Activated CD4-positive, alpha-beta T cell treated with anti-CD3 and anti-CD28 coated beads, Interleukin-2, amount 10 ng/mL, durations not matched to agents 7 days and 5 days (primary cell): ENCODE measurements at places on chromosomes 5 and 9.
A peak's percentile ranks its signal among the peaks of the same experiment; 100 is the strongest.

- DNase-seq = peak; percentile 51
Observed at GRCh38 chr9:96317335-96317980, 15.5 kb upstream of the HSD17B3 start.

DNA sequence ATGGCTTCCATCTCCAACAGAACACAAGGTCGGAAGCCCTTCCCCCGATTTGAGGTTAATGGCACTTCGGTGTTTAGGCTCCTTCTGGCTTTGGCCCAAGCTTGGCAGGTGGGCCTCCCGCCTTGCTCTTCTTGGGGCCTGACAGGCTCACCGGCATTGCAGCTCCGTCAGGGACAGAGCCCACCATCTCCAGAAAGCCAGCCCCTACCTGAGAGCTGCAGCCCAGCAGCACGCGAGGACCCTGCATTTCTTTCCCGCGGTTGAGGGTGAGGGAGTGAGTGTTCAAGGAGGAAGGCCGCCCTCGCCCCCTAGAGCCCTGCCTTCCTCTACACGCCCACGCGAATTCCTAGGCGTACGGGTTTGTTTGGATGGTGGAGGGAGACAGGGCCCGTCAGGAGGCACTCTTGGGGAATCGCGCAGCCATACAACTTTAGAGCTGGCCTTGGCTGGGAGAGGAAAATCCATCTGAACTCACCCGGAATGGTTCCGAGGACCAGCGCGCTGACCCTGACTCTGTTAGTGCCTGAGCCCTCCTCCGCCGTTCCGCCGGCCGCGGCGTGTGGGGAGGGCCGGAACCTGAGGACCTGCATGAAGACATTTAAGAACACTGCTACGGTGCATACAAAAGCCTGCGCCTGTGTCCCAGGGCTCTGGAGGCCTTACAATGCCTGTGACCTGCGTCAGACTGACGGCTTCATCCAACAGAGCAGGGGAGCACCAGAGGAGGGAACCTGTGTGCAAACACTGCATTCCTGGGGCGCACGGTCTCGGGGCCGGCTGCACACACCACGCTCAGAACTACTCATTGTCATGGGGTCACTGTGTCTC lies 73.8 kb downstream of the MRPL36 start:
- DNase-seq = peak; percentile 3

- DNase-seq = no peak
Observed at GRCh38 chr5:17221843-17222636, 4.6 kb downstream of the BASP1 start.

GRCh38 chr5:170286386-170286925 lies 11.1 kb downstream of the LCP2 start:
- DNase-seq = no peak

DNA sequence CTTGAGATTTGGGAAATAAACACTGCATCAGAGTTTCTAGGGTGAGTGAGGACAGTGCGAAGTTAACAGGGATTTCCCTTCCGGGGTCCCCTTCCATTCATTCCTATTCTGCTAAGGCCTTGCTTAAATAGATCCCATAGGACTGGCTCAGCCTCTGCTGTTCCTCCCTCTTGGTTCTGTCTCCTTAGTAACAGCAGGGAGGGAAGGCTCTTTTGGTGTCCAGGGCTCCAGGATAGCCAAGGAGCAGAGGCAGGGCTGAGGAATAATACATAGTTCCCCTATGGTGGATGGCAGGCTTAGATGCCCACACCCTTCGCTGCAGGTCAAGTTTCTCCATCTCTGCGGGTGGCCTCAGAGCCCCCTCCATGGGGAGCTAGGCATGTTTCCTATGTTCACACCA lies 591.7 kb downstream of the ACTL7B start:
- DNase-seq = no peak

DNA sequence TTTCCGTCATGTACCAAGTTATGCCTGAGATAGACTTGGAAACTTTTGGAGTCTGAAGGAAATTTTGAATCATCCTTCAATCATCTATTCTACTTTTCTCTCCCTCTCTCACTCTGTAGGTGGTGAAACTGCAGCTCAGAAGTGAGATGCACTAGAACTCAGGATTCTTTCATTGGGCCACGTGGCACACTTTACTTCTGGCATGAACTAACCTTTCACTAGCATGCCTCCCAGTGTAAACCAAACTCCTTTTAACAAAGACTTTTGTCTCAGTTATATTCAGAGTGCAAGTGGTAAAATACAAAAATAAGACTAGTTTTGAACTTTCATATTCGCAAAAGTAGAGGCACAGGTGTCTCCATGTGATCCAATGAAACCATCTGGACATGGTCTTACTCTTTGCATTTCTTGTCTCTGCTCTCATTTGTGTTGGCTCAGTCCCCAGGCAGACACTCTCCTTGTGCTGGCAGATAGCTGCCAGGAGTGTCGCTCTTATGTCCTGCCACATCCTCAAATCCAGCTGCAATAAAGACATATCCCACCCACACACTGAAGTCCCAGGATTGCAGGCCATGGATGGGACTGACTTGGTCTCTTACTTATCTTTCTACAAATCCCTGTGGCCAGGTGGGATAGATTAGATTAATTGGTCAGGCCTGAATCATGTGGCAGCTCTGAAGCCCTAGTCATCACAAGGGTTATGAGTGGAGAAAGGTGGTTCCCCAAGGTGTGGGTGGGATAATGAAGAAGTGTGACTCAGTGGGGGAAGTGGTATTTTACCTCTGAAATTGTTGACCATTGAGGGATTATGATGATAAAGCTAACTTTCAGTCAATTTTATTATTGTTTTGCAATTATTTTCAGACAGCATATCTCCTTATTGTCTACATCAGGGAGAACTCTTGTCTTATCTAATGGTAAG lies 267.5 kb downstream of the GABRB2 start:
- DNase-seq = no peak

DNA sequence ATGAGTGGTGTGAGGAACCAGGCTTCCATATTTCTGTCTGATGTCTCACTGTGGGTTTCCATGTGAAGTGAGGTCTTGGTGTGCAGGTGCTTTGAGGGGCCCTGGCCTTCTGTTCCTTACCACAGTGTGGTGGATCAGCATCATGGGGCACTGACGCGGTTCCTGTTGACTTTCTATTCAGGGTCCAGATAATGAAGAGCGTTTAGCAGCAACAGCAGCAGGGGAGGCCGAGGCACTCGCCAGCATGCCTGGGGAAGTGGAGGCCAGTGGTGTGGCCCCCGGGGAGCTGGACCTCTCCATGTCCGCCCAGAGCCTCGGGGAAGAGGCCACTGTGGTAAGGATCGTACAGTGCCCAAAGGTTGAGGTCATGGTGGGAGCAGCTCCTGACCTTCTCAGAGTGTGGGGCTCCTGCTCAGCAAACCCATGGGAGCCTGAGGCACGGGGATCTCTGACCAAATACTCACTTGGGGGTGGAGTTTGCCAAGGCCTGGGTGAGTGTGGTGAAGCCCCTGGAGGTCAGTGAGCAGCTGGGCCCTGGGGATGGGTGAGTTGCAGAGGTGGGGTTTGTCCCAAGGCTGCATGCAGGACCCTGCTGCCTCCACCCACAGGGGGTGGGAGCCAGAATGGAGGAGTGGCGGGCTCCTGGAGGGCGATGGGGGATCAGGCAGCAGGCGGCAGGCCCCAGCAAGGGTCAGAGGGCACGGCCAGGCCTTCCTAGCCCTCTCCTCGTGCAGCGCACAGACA lies 61.2 kb downstream of the COL15A1 start:
- no peak for DNase-seq

DNA sequence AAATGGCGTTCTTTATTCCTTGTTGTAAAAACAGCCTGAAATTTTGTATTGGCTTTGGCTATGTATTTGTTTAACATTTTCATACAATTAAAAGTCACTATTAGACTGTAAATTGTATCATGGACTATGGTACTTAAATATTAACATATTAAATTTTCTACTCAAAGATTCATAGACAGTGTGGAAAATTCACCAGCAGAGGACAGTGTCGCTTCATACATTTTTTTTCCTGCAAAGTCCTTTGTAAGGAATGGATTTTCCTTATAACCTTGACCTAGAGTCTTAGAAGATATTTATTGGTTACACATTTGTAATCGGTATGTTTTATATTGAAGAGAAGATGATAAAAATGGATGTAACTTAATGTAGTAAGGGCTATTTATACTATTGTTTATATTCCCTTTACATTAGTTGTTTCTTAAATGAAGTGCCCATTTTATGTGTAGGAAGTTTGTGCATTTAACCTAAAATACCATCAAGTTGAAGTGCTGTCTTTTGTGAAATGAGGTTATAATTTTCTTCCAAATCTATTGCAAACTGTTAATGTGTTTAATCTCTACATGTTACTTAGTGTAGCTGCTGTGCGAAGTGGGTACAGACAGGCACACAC lies 150.1 kb downstream of the KDM4C start:
- no peak for DNase-seq

DNA sequence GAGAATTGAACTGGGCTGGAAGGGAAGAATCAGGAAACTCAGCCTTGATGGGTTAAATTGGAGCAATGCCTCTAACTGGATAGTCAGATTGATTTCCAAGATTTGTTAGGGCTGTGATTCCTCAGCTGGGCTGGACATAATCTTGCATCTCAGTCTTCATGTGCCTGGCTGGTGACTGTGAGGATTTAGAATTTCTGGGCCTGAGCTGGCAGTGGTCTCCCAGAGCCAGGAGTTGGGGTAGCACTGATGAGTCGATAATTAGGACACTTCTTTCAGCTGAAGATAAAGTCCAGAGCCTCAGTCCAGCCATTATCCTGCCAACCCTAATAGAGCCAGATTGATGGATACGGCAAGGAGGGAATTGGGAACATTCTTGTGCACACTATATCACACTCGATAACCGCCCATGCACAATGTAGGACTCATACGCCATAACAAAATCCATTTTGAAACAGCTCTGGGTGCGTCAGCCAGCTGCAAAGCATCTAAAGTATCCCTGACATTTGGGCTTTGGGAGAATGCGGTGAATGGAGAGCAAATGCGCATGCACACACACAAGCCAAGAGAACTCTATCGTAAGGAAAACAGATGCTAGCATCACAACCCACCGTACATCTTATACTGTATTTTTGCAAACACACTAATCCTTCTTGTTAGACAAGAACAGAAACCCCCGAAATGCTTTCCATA lies 405.1 kb upstream of the KLF4 start:
- DNase-seq = no peak

DNA sequence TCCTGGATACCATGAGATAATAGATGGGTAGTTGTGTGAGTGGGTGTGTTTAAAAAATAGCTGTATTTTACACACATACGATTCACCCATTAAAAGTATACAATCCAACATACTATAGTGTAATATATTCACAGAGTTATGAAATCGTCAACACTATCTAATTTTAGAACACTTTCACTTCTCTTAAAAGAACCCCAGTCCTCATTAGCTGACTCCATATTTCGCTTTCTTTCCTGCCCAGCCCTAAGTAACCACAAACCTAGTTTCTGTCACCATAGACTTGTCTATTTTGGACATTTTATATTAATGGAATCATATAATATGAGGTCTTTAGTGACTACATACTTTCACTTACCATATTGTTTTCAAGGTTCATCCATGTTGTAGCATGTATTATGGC lies 63.8 kb upstream of the S1PR3 start:
- DNase-seq = no peak

DNA sequence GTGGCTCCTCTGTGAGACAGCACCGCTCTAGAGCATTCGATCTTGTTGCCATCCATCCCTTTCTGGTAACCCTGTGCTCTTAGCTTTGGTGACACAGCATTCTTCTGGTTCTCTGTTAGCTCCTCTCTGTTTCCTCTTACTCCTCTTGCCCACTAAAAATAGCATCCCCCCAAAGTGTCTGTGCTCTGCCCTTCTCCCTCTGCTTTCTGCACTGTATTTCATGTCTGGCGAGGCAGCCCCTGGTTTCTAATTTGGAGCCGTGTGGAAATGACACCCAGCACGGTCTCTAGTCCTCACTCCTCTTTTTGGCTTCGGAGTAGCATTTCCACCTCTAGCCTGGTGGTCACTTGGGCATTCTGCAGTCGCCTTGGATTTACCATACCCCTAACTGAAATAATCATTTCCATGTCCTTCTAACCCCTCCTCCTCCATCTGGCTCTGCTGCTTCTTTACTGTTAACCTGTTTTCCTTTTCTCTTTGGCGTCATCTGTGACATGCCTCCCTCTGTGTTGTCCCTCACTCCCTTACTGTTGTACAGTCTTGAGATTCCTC lies 23.8 kb downstream of the NPR3 start:
- no peak for DNase-seq

DNA sequence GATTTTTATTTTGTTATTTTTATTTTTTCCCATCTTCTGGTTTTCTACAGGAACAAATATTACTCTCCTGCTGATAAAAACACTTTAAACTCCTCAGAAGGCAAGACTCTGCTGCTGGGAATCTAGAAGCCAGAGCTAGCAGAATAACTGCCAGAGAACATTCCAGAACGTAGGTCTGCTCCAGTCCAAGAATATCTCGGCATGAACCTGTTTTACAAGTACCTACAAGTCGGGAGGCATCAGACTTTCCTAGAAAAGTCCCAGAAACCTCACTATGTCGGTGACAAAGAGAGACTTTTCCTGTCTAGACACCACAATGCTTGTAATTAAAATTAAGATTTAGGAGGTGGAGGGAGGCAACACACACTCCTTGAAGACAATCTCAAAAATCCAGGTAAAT lies 41.4 kb downstream of the FABP6 start:
- no peak for DNase-seq

GRCh38 chr5:31887556-31887955 lies 248.6 kb downstream of the PDZD2 start:
- no peak for DNase-seq

- DNase-seq = no peak
Observed at GRCh38 chr9:89097219-89097618, 81.4 kb downstream of the SHC3 start.

- DNase-seq = no peak
Observed at GRCh38 chr9:90290716-90291485, 351.7 kb downstream of the DIRAS2 start.

DNA sequence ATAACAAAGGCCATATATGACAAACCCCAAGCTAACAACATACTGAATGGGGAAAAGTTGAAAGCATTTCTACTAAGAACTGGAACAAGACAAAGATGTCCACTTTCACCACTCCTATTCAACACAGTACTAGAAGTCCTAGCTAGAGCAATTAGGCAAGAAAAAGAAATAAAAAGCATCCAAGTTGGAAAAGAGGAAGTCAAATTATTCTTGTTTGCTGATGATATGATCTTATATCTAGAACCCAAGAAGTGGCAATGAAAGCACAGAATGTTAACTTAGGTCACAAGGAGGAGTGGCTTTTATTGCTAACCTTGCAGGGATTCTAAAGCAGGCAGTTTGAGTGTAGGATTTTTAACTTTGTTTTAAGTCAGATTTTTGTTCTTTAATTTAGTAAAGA lies 35.3 kb upstream of the BARX1 start:
- no peak for DNase-seq

GRCh38 chr9:111158363-111158762 lies 120.1 kb upstream of the LPAR1 start:
- no peak for DNase-seq

- DNase-seq = no peak
Observed at GRCh38 chr5:95172659-95173058, 112.2 kb downstream of the MCTP1 start.

GRCh38 chr5:34803974-34804732 lies 34.8 kb upstream of the TTC23L start:
- DNase-seq = no peak
